Muscle of back (tissue), 13 donors: ENCODE measurements at places on chromosomes 2 and 18.

DNA sequence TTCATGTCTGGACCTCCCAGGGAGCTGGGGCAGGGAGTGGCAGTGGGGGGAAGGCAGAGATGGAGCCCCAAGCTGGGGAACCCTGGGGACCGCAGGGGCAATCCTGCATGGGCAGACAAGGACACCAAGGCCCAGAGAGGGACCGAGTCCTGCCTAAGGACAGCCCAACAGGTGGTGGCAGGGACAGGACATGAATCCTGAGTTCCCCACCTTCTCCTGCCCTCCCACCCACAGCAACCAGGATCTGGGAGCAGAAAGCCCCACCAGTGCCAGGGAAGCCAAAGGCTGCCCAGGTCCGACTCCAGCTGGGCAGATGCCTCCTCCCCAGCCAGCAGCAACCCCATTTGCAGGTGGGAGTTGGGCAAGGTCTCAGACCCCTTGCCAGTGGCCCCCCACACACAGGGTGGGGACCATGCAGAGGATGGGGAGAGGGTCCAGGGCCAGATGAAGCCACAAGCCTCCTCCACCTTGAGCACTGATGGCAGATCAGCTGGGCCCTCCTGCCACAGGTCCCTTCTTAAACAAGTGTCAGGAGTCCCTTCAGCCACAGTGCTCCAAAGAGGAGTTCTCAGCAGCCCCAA lies 6.3 kb downstream of the ADRA2B start:
- DNase-seq: no peak

GRCh38 chr2:170221317-170222288 lies 43.7 kb downstream of the MYO3B start:
- no peak for DNase-seq

- DNase-seq: no peak
These were observed 353.8 kb downstream of the RND3 start for GRCh38 chr2:150133623-150134022.

DNA sequence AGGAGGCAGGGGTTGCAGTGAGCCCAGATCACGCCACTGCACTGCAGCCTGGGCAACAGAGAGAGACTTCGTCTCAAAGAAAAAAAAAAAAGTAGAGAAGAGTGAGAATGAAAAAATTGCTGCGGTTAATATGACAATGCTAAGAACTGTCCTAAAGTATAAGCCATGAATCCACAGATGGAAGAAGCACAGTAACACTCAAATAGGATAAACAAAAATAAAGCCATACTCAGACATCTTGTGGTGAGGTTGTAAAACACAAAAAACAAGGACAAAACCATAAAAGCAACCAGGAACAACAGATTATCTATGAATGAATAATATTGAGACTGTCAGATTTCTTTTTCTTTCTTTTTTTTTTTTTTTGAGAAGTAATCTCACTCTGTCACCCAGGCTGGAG lies 23.0 kb downstream of the POLR2D start:
- no peak for DNase-seq

GRCh38 chr2:54574107-54574859 lies 118.2 kb downstream of the SPTBN1 start:
- DNase-seq: no peak

- no peak for DNase-seq
These were observed 310.1 kb upstream of the HNRNPA3 start for GRCh38 chr2:176902454-176902853.
